ENCODE measurements at places on chromosomes 16 and 17.

DNA sequence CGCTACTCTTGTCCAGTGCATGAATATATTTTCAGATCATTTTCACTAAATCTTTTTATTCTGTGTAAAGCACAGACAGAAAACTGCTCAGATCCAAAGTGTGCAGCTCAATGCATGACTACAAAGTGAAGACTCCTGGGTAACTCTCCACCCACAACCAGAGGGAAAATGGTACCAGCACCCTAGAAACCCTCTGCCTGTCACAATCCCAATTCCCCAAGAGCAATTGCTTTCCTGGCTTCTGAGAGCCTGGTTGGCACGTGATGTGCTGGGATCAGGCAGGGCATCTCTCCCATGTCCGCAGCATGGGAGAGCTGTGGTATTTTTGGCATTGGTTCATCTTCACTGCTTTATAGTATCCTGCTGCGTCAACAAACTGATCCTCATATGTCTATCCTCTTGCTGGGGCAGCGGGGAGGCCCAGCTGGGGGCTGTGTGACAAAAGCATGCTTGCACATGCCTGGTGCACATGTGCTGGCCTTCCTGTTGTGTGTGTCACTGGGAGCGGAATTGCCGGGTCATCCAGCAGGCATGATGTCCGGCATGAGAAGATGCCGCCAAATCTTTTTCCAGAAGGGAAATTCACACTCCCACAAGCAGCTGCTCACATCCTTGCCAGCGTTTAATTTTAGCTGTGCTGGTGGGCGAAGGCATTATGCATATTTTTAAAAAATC is 278.9 kb upstream of the FOXF1 start:
- DNase-seq, result no peak

- no peak for DNase-seq
These were observed 18.6 kb upstream of the SPN start for GRCh38 chr16:29644338-29644857.

GRCh38 chr17:30031214-30031869 is 85.3 kb upstream of the NSRP1 start:
- no peak for DNase-seq

- DNase-seq, result peak; percentile 77
These were observed 52.6 kb downstream of the MAP2K6 start for GRCh38 chr17:69466905-69467667.

DNA sequence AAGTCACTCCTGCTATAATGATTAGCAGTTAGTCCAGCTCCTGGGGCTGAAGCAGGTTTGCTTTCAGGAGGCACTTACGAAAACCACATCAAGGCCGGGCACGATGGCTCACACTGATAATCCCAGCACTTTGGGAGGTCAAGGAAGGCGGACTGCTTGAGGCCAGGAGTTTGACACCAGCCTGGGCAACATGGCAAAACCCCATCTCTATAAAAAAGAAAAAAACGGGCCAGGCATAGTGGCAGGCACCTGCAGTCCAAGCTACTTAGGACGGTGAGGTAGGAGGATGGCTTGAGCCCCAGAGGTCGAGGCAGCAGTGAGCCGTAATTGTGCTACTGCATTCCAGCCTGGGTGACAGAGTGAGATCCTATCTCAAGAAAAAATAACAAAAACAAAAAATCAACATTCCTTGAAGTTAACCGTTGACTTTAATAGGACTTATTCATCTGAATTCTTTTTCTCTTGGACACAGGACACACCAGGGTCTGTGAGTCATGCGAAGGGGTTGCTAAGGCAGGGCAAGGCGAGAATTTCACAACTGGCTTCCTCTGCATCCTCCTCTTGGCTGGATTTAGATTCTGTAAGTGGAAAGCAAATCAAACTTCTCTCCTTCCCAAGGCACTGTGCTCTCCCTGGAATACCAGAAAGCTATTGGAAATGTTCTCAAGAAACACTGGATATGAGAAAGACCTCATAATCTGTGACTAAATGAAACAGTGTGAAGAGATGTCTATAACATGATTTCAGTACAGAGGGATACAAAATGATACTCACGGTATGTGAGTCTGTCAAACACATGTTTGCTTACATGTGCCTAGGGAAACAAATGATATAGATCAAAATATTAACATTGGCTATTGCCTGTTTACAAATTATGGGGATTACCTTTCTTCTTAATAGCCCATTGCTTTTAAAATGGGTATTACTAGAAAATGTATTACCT is 99.5 kb downstream of the SYCE1L start:
- no peak for DNase-seq

DNA sequence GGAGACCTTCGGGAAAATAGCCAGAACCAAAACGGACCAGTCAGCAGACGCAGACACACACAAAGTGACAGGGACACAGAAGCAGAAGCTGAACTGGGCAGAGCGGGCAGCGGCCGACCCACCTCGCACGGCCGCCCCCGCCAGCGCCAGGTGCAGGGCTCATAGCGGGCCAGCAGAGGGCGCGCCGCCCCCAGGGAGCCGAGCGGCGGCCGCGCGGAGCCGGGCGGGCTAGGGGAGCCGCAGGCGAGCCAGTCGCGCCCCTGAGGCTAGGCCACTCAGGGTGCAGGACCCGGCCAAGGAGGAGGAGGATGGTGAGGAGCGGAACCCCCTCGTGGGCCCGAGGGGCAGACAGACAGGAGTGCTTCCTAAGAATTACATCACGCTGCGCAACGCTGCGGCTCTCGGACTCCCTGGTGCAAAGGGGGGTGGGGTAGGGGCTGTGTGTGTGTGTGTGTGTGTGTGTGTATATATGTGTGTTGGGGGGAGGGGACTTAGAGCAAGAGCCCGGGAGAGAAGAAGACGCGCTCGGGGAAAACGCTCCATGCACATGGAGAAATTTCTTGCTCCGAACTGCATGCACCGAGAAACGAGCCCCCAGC is 913 bp upstream of the NOG start:
- peak; percentile 92 for DNase-seq

DNA sequence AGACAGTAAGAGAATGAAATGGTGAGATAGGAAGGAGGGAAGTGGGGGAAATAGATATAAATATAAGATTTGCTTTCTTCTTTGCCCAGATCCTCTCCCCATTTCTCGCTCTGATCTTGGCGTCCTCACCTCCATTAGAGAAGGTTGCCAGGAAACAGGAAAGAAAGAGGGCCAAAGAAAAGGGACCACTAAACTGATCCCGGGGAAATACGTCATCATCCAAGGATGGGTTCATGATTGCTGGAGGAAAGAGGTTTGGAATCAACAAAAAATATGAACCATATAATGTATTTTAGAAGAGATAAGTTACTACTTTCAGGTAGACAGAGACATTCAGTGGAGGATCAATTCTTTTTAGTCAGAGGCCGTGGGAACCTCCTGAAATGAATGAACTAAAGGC is 536.0 kb downstream of the HAPSTR1 start:
- DNase-seq, result no peak

DNA sequence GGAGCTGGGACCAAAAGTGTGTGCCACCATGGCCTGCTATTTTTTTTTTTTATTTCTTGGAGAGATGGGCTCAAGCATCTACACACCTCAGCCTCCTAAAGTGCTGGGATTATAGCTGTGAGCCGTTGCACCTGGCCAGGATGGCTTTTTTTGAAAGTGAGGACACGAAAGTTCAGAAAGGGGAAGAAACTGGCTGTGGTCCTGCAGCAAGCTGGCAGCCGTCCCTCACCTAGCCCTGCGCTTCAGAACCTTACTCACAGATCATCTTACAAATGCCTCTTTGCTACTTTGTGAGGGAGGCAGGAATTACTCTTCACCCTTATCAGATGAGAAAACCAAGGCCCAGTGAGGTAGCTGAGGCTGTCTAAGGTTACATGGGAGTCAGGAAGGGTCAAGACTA is 4.5 kb upstream of the PPY start:
- DNase-seq, result no peak

GRCh38 chr17:57908278-57908677 is 46.9 kb downstream of the CUEDC1 start:
- no peak for DNase-seq

- DNase-seq, result no peak
These were observed 52.3 kb downstream of the BMERB1 start for GRCh38 chr16:15486661-15487060.

DNA sequence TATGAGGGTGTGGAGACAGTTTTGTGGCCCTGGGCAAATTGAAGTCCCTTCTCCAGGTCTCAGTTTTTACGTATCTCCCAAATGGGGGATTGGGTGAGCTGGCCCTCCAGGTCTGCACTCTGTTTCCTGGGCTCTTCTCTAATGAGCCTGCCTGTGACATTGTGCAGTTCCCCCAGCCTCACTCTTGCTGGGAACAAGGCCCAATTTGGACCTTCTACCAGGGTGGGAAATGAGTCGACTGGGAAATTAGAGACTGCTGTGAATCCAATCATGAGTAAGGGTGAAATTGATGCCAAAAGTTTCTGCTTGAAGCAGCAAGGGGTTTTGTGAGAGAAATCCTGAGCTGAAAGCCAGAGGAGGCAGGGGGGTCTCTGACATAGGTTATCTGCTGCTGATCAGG is 71.5 kb upstream of the KSR1 start:
- DNase-seq, result no peak
